ENCODE measurements at places on chromosomes 7 and 10.

DNA sequence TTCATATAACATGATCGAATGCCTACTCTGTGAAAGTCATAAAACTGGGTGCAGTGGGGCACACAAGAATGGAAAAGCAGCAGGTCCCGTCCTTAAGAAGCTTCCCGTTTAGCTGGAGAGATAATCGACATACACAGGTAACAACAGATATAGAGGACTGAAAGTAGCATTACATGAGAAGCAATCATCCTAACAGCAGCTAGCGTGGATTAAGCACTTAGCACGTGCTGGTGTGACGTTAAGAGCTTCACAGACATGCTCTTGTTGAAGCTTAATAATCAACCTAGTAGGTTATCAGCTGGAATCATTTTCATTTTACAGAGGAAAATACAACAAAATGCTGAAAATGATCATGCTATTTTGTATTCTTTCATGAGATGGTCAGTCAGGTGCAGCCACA lies 184.8 kb downstream of the GPAM start:
- DNase-seq, result no peak

GRCh38 chr7:149161241-149161848 lies 14.1 kb downstream of the ZNF398 start:
- DNase-seq, result no peak

GRCh38 chr7:48067475-48067874 lies 21.6 kb upstream of the UPP1 start:
- DNase-seq, result no peak

GRCh38 chr7:111718886-111719285 lies 156.6 kb upstream of the IMMP2L start:
- DNase-seq, result no peak

DNA sequence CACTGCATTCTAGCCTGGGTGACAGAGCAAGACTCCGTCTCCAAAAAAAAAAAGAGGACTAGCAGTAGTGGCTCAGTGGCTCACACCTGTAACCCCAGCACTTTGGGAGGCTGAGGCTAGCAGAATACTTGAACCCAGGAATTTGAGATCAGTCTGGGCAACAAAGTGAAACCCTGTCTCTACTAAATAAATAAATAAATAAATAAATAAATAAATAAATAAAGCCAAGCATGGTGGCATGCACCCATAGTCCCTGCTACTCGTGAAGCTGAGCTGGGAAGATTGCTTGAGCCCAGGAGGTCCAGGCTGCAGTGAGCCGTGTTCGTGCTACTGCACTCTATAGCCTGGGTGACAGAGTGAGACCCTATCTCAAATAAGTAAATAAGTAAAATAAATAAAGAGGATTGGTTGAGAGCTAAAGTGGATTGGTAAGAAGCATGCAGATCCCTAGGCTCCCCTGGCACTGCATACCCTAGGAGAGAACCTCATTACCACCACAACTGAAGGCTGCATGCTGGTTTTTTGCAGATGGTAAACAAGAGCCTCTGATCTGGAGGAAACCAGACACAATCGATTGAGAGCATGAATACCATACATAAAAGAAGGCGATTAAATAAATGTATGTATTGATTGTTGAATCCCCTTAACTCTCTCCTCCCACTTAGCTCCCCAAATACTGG lies 163.2 kb downstream of the REEP3 start:
- DNase-seq, result no peak

DNA sequence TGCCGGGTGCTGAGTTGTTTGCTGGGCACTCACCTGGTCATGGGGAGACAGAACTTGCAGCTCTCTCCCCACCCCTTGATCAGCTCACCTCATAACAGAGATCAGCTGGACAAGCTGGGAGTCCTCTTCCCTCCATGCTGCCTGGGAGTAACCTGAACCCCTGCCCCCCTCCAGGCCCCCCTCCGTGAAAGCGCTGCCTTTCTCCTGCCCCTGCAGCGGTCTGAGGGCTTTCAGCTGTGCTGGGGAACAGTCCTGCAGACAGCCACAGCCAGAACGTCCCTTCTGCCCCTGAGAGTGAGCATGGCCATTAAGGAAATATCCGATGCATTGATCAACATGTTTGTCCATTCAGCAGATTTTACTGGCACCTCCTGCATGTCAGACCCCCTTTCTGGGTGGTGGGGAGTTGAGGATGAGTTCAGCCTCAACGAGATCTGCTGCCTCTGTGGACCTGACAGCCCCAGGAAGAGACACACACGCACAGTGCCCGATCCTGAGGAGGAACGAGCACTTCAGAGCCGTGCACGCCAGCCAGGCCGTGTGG lies 4.5 kb downstream of the FAM20C start:
- DNase-seq, result no peak

- DNase-seq, result no peak
Measured at GRCh38 chr7:32591938-32592337, 96.6 kb downstream of the AVL9 start.

- DNase-seq, result no peak
Measured at GRCh38 chr10:89869180-89869579, 167.8 kb downstream of the KIF20B start.

- DNase-seq, result no peak
Measured at GRCh38 chr7:80707318-80707717, 68.9 kb downstream of the CD36 start.
